Activated CD8-positive, alpha-beta T cell treated with anti-CD3 and anti-CD28 coated beads, Interleukin-2, amount 10 ng/mL, durations not matched to agents 7 days and 5 days (primary cell): ENCODE measurements at places on chromosomes 1 and 21.

DNA sequence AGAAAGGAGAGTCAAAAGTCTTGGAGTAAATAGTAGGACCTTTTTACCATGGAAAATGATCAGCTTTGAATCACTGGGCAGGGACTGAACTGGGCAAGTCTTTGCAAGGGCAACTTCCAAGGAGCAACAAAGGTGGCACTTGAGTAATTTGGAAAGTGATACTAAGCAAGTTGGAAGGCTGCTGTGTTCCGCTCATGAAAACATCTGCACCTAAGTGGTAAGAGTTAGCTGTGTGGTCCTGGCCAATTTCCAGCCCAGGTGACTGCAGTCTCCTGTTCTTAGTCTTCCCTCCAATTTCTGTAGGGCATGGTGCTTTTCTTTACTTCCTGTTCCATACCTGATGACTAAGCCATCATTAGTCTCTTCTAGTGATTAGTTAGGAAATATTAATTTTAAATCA, 35.5 kb upstream of the PRDM2 start:
- DNase-seq, result no peak

DNA sequence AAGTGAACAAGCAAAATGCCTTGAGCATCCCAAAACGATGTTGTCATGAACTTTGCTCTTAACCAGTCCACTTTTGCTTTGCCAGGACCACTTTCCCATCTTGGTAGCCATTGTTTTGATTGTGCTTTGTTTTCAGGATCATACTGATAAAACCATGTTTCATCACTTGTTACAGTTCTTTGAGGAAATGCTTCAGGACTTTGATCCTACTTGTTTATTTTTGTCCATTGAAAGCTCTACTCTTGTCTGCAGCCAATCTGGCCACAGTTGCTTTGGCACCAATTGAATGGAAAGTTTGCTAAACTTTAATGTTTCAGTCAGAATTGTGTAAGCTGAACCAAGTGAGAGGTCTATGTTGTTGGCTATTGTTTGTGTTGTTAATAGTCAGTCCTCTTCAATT, 12.8 kb downstream of the PLPPR4 start:
- no peak for DNase-seq

DNA sequence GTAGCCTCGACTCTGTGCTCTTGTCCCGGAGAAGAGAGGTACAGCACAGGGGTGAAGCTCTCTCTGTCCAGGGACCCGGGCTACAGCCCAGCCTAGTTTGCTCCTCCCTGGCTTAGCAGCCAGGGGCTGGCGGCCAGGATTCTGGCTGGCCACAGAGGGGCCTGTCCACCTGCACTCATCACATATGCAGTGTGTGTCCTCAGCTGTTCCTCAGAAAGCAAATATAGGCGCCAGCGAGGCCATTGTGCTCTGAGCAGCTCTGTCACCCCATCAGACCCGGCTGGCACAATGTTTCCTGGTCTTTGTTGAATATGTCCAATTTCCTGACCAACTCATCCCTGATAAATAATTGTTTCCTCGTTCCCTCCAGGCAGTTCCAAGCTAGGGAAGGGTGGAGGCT, 28.5 kb downstream of the KCND3 start:
- DNase-seq, result no peak

DNA sequence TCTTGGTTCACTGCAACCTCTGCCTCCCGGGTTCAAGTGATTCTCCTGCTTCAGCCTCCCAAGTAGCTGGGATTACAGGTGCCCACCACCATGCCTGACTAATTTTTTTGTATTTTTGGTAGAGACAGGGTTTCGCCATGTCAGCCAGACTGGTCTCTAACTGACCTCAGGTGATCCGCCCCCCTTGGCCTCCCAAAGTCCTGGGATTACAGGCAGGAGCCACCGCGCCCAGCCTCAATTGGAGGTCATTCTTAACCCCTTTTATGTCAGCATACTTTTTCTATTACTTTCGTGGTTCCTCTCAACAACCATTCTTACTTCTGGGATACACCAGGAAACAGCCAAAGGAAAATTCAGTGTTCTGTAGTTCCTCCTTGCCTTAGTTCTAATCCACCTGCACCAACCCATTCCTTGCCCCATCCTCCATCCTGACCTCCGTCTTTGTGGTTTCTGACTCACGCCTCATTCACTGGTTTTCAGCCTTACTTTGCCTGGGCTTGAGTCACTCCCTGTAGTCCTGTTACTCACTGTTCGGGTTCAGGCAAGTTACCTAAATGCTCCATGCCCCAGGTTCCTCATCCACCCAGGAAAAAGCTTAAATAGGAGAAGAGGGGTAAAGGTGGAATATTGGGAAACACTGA, 12.9 kb upstream of the BCL10 start:
- no peak for DNase-seq

- DNase-seq, result no peak
Measured at GRCh38 chr1:156676820-156677615, at the start of gene NES. NES (minus strand) TSS chr1:156677407; CDS start chr1:156677264, 143 bp downstream.
